ENCODE measurements at places on chromosomes 7 and 10. TPM values are rescaled to one million over a fixed set of nuclear protein-coding genes. Genes with fewer than 3 reads are reported as not detected.

The NSMCE4A gene
- 24.1 TPM for total RNA-seq

The SKIDA1 gene
- total RNA-seq = 2.7 TPM

DNA sequence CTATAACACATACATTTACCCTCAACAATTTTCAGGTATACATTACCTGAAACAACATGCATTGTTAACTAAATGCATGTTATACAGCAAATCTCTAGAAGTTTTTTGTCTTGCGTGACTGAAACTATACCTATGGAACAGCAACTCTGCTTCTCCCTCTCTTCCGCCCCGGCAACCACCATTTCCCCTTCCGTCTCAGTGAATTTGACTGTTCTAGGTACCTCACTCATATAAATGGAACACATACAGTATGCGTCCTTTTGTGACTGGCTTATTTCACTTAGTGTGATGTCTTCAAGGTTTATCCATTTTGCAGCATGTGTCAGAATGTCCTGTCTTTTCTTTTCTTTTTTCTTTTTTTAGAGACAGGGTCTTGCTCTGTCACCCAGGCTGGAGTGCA lies 22.5 kb downstream of the CALHM2 start:
- no peak for DNase-seq

- no peak for DNase-seq
Observed at GRCh38 chr7:4731803-4732202, 43.6 kb upstream of the AP5Z1 start.

DNA sequence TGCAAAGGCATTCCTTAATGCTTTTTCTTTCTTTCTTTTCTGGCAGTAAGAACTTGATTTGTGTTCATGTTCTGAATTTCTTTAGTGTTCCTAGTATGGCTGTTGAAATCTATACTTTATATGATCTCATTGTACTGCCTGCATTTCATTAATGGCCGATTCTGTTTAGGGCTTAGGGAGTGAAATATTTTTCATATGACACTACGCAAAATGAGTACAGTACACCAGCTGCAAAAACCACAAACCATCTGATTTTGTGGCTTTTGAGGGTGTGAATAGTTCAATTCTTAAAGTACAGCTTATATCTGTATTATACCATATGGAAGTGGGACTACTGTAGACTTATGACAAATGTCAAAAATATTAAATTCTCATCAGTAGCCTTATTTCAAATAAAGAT lies 69.1 kb upstream of the FOXP2 start:
- no peak for DNase-seq
